ENCODE measurements at places on chromosomes 11 and 22.

GRCh38 chr11:61930933-61931332, 13.6 kb upstream of the RAB3IL1 start:
- DNase-seq = no peak

DNA sequence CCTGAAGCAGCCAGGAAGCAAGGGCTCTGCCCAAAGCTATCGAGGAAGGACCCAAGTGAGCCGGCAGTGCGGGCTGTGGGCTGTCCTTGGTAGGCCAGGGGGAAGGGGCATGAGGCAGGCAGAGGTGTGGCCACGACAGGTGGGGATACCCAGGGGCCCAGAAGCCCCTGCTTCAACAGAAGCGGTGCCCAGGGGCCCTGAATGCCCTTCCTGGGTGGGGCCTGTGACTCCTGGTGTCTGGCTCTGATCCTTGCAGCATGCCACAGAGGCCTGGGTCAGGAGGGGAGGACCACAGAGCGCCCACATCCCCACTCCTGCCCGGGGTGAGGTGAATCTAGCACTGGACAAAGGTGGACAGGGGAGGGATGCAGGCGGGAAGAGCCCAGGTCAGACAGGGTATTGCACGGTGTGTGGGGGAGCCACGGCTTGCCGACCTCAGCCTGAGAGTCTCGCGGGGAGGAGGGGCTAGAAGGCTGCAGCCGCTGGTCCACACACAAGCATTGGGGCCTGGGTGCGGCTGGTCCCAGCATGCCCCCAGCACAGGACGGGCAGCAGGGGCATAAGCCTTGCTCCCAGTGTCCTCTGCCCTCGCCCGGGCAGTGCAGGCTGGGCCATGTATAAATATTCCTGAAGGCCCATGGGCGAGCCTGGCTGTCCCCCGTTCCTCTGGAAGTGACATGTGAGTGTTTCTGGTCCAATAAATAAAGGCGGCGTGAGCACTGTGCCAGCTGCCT, 19.0 kb downstream of the MAFF start:
- DNase-seq = no peak

DNA sequence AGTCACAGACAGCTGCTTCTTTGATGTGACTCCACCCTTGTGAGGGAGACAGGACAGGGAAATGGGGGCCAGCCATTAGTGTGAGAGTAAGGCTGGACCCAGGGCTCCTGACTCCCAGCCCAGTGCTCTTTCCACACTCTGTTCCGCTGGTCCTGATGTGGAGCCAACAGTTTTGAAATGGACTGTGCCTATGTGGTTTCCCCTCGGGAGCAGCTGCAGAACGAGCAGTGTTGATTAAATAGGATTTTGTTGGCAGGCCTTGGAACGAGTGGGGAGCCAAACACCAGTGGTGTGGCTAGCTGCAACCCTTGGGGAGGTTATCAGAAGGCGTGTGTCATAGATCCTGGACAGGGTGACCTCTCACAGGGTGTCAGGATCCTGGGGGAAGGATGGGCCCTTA, 66.5 kb upstream of the AMPD3 start:
- no peak for DNase-seq

DNA sequence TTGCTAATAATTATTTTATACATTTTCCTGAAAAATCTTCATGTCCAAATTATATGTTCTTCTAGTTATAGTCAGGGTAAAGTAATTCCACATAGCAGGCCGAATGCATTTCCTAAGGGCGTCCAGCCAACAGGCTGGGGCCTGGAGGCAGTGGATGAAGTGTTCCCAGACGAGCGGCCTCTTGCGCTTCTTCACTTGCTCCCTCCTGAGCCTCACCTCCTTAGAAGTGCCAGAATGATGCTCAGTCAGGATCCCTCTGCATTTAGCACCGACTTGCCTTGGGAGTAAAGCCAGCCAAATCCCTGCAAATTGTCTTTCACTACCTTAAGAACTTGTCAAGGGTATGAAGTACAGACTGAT, 1.5 kb downstream of the OLFML1 start:
- DNase-seq = no peak

- no peak for DNase-seq
These were observed 42.9 kb downstream of the UBASH3B start for GRCh38 chr11:122698392-122698791.

DNA sequence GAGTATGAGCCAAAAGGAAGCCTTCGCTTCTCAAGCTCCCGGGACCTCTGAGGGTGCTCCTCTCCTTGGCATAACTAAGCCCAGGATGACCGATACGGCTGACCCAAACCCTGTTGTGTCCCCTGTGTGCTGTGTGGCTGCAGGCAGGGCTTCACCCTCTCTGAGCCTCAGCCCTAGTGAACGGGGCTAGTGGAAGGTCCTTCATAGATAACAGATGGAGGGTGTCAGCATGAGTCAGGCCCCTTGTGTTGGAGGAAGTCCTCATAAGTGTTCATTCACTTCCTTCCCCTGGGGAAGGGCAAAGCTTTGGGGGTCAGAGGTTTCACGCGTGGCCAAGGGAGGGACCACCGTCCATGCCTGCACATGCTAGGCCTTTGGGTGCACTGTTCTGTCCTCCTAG, 21.5 kb downstream of the SHISAL1 start:
- no peak for DNase-seq

GRCh38 chr22:26658161-26658560, 773 bp downstream of the MIAT start:
- no peak for DNase-seq

GRCh38 chr22:24954114-24954463, 1.6 kb downstream of the KIAA1671 start:
- DNase-seq = no peak

GRCh38 chr11:20483931-20484330, 96.4 kb downstream of the PRMT3 start:
- no peak for DNase-seq

DNA sequence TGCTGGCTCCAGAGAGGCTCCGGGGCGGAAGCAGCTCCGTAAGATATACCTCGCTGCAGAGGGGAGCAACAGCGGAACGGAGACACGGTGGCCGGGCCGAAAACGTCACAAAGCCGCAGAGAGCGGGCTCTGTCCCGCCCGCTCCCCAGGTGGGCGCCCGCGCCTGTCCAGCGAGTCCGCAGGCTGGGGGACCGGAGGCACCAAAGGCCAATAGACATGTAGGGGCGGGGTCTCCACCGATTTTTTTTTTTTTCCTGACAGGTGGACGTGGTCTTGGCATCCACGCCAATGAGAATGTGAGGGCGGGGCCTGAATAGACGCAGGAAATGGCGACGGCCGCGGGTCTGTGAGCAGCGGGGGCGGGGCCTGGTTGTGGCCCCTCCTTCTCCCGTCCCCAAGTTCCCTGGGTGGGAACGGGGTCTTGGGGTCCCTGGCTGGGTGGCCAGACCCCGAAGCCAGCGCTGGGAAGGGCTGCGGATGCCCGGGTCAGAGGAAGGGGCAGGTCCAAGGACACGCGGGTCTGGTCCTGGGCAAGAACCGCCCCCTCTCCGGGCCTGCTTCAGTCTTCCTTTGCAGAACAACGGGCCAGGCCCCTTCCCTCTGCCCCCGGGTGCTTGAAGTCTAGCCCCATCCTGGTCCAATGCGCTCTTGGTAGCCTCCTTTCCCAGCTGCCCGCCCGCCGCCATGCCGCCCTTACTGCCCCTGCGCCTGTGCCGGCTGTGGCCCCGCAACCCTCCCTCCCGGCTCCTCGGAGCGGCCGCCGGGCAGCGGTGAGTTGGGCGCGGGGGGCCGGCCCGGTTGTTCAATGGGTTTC, at the start of gene DNAJC4:
TSS of gene DNAJC4 (plus strand) at position 378 of the 814 bp plus-strand sequence. CDS start at position 685, 307 bp downstream.
- peak; percentile 92 for DNase-seq

DNA sequence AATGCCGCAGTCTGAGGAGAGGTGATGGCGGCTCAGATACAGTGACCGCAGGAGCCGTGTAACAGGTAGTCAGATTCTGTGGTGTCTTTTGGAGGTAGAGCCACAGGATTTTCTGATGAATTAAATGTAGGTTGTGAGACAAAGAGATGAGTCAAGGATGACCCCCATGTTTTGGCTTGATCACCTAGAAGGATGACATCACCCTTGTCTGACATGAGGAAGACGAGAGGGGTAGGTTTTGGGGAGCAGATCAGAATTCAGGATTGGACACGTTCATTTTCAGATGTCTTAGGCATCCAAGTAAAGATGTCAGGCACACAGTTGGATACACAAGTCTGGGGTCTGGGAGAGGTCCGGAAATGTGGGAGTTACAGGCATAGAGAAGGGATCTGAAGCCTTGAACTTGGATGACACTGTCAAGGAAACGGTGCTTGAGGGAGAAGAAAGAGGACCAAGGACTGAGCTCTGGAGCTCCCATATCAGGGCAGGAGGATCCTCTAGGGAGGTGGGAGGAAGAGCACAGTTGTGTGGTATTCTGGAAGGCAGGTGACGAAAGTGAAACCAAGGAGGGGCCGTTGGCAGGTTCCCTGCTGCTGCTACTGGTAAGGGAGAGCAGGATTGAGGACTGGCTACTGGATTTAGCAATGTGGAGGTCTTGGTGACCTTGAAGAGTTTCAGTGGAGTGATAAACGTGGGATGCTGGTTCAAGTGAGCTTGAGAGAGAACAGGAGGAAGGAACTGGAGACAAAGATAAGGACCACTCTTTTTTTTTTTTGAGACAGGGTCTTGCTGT, 12.6 kb upstream of the GDPD5 start:
- DNase-seq = no peak

DNA sequence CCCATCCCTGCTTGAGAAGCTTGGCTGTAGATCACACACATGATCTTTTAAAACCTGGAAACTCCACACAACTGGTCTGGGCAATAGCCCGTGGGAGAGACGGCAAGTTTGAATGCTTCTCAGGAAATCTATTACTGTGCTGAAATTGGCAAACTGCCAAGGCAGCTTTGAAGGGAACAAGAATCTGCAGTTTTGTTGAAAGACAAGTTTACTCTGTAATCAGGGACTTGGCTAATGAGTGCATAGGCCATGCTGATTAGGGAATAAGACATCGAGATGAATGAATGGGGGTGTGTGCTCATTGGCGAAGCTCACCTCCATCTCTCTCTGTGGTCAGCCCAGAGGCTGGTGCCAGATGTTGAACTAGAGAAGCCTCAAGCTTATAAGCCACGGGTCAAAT, 218.8 kb downstream of the HIPK3 start:
- DNase-seq = no peak

GRCh38 chr22:20117633-20118299, 740 bp upstream of the TRMT2A start:
- DNase-seq = no peak

- no peak for DNase-seq
These were observed 2.2 kb downstream of the FXYD2 start for GRCh38 chr11:117822074-117823033.

GRCh38 chr22:21837248-21837979, 30.0 kb downstream of the MAPK1 start:
- no peak for DNase-seq

GRCh38 chr11:368414-369335, 624 bp upstream of the B4GALNT4 start:
- no peak for DNase-seq

DNA sequence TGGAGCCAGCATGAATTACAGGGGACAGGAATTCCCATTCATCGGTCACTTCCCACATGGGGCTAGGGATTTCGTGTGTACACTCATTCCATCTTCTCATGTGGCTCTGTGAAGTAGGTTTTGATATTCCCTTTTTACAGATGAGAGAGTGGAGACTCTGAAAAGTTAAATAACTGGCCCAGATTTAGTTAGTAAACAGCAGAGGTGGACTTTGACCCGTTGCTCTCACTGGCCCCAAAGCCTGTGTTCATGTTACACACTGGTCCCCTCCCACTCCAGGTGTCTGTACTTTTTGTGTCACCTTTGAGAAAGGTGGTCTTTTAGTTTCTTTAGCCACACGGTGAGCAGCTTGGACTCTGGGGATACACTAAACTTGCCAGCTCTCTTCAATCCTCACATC, 108.5 kb downstream of the MICAL2 start:
- no peak for DNase-seq

DNA sequence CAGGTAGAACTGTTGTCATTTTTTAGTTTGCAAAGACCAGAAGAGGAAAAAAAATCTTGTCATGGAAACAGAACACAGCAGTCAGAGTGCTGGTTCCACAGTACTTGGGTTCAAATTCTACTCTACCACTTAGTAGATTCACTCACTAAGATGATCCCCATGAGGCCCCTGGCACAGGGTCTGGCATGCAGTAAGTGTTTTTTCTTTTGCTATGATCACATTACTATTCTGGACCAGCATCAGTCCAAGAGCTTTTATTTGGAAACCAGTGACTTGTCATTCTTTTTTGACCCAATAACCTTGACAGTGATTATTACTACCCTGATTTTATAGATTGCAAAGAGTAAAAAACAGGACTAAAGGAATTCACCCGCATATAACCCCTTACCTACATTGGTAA, 4.1 kb downstream of the EEF1G start:
- DNase-seq = no peak
